ENCODE measurements at places on chromosomes 2 and 18.

DNA sequence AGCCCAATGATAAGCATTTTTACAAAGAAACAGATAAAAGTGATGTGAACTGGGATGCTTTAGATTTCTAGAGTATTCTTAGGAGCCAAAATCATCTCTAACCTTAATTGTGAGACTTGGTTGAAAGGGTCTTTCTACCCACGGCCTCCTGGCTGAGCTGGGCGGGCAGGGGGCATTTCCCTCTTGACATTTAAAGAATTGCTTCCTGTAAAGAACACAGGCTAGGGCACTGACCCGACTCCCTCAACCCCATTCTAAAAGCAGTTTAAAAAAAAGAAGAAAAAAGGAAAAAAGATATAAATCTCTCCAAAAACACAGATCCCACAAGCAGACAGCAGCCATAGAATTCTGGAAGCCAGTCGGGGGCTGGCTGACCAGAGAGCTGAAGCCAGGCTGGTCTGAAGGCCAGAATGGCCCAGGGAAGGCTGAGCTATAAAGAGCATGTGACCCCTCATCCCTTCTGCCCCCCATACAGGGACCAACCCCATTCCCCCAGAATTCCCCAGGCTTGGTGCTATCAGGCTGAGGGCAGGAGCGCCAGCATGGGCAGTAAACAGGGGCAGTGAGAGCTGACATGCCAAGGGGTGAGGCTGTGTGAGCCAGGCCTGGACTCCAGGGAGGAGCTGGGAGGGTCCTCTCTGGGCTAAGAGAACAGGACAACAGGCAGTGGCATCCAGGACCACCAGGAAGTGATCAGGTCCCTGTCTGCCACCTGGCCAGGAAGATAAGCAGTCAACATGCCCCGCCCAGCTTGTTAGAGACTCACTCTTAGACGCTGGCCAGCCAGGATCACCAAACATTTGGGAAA lies 188.5 kb downstream of the HDAC4 start:
- no peak for DNase-seq

GRCh38 chr2:39867268-39867667 lies 88.2 kb upstream of the THUMPD2 start:
- no peak for DNase-seq

DNA sequence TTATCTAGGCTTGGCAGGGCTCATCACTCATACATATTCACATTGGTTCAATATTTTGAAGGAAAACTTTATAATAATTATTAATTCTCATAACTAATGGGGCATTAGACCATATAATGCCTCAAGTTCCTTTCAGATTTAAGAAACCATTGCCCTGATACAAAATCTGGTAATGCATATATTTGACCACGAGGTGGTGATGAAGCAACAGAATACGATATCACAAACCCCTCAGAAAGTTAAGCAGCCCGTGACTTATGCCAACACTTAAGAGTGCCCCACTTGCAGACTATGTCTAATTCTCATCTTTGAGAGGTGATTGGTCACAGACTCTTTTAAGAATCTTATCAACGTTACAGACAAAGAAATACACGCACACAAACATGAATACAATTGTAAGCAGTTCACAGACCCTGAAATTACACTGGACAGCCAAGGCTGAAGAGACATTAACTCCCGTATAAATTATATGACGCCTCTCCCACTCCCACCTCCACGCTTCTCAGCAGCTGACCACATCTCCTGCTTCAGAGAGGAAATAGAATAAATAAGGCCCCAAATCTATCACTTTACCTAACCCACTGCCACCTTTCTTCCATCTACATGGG lies 20.7 kb upstream of the DNAH6 start:
- DNase-seq = peak; percentile 89

GRCh38 chr2:188522517-188522916 lies 230.8 kb downstream of the GULP1 start:
- DNase-seq = no peak

DNA sequence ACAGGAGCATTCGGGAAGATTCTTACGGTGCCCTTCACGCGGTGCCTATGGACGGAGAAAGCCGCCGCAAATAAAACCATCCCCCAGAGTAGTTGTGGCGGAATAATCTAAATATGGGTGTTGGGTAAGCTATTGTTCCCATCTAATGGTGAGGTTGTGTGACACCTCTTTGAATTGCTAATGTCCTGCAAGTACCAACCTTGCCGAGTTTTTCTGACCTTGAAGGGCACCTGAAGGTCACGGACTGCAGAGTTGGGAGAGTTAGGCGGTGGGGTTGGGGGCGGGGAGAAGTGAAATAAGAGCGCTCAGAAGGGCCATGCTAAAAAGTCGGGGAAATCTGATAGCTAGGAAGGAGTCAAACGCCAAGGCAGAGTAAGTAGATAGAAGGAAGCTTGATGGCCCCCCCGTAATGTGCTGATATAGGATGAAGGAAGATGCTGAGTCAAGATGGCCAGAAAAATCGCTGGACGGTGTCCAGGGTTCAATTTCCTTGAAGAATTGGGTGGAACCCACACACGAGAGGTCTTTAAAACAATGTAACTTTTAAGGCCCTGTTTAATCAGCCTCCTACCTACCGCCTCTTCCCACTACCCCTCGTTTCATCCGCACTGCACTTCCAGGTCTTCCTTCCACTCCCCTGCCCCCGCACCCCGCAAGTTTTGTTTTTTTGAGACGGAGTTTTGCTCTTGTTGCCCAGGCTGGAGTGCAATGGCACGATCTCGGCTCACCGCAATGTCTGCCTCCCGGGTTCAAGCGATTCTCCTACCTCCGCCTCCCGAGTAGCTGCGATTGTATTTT lies 600 bp downstream of the KATNAL2 start:
- DNase-seq = peak; percentile 89

GRCh38 chr2:88396209-88396608 lies 56.3 kb downstream of the FOXI3 start:
- DNase-seq = no peak

DNA sequence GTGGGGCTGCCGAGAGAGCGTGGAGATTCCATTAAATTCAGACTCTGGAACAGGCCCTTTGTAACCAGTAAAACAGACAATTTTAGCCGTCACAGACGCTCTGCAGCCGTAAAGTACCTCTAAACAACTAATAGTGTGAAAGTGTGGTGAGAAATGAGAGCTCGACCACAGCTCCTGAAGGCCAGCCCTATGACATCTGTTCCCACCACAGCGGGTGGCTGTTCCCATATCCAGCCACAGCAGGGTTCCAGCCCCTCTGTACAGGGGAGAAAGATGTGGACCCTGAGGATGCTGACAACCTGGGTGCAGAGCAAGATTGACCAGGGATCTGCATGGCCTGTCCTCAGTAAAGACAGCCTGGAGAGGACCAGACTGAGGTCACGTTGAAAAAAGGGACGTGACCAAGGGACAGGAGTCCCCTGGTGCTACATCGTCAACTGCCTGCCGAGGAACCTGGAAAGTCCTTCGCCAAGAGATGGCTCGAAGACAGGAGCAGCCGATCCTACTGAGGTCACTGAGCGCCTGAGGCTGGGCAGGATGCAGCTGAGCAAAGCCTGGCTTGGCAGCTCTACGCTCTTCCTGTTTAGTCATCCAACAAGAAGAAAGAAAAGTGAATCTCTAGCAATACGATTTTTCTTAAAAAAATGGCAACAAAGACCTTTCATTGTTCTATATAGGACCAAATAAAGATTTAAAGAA lies 831.7 kb downstream of the RNF144A start:
- no peak for DNase-seq

GRCh38 chr2:172230889-172231401 lies 128.2 kb upstream of the DLX2 start:
- DNase-seq = no peak

DNA sequence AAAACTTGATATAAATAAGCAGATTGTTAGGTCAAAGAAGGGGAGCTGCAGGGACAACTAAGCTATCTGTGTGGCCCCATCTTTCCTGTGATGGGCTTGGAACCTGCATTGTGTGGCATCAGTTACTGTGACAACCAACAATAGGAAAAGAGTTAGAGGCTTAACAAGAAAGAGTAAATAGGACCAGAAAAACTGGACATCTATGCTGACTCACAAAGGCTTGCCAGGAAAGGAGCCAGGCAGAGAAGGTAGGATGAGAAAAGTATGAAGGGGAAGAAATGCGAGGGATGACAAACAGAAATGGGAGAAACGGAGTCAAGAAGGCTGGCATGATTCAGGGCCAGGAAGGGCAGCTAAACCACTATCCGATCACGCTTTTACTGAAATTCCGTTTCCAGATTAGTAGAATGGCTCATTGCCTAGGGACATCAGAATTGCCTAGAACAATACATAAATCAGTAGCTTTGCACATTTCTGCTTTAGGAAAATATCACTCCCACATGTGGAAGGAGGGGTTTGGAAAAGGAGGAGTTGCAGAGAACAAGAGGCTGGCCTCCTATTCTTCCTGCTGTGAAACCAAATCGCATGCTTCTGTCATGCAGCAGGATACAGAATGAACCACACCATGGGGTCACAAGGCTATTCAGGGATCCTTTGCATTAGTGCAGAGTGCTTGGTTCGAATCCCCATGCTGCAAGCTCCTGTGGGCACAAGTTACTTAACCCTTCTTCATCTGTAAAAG lies 7.3 kb downstream of the PLA2R1 start:
- DNase-seq = no peak

- DNase-seq = no peak
These were observed 21.2 kb upstream of the CHRNA1 start for GRCh38 chr2:174785481-174785880.

DNA sequence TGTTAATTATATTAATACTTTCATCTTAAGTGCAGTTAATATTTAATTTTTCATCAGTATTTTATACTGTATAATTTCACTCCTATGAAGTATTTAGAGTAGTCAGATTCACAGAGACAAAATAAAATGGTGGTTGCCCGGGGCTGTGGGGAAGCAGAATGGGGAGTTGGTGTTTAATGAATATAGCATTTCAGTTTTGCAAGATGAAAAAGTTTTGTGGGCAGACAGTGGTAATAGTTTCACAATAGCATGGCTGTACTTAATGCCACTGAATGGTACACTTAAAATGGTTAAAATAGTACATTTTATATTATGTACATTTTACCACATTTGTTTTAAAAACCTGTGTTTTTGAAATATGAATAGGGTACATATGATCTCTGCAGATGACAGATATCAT lies 31.2 kb downstream of the CFAP221 start:
- no peak for DNase-seq

GRCh38 chr18:42404151-42404550 lies 449.1 kb downstream of the PIK3C3 start:
- DNase-seq = no peak

GRCh38 chr2:187936228-187936627 lies 355.4 kb upstream of the GULP1 start:
- no peak for DNase-seq

DNA sequence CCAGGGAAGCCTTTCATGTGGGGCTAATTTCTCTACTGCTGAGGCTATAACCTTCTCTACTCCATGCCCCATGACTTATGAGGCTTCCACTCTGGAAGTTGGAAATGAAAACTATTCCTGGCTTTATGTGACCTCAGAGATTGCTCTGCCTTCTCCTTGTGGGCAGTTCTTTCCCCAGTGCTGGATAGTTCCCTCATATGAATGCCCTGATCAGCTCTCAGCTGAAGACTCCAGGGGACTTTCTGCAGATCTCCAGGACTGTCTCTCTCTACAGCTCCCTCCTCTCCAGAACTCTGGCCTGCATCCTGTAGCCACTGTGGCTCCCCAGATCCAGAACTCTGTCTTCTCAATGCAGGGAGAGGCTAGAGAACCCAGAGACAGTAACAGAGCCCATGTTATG lies 235.1 kb downstream of the SEPTIN10 start:
- no peak for DNase-seq

GRCh38 chr2:65397122-65397521 lies 35.3 kb downstream of the SPRED2 start:
- DNase-seq = no peak

DNA sequence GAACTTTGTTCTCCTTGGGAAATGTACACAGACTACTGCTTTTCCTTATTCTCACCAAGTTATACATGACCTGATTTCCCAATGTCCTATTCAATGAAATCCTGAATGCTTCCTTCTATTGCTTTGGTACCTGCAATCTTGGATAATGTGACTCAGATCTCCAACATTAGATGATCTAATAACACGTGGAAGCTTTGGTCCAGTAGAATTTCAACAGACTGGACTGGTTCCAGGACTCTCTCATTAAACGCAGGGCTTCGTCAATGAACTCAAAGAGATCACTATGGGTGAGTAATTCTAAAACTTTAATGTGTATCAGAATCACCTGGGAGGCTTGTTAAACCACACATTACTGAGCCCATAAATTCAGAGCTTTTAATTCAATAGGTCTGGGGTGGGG lies 413.6 kb upstream of the KCNH7 start:
- no peak for DNase-seq

- no peak for DNase-seq
These were observed 20.1 kb upstream of the YES1 start for GRCh38 chr18:832085-832681.

- DNase-seq = no peak
These were observed 748.2 kb upstream of the ACVR2A start for GRCh38 chr2:147096671-147097070.

DNA sequence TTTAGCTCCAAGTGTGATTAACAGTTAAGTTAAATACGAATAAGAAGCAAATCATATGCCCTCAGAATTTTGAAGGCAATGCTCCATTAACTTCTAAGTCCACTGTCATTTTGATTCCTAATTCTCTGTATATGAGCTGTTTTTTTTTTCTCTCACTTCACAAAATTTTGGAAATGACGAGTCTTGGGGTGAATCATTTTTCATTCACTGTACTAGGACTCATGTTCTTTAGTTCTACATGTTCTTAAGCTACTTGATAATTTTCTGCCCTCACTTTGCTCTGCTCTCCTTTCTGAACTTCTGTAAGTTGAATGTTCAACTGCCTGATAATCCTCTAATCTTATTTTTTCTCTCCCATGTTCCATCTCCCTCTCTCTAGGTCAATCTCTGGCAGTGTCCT lies 141.0 kb downstream of the THADA start:
- no peak for DNase-seq

DNA sequence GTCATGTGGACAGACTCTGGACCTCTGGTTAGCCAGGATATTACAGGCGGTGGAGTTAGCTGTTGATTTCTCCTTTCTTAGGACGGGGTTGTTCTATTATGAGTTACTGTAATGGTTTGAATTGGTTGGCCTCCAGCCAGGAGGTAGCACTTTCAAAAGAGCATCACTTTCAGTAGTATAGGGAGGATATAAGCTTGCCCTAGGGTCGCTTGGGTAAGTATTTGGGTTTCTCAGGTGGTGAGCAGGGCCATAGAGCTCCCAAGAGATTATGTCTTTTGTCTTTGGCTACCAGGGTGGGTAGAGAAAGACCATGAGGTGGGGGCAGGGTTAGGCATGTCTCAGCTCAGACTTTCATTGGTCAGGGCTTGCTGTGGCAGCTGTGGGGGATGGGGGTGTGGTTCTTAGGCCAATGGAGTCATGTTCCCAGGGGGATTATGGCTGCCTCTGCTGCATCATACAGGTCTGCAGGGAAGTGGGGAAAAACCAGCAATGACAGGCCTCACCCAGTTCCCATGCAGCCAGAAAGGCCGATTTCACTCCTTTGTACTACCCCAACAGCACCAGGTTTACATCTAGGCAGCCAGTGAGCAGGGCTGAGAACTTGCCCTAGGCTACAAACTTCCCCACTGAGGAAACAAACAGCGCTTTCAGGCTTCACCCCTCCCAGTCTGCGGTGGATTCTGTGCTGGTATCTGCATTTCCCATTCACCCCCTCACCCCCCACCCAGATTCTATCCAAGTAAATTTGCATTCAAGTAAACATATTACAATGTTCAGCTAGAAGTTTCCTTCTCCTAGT lies 89.4 kb upstream of the SLC38A11 start:
- no peak for DNase-seq

GRCh38 chr2:63788071-63788470 lies 53.6 kb upstream of the UGP2 start:
- no peak for DNase-seq
